ENCODE measurements at places on chromosomes 12 and 14. TPM values are rescaled to one million over a fixed set of nuclear protein-coding genes. Genes with fewer than 3 reads are reported as not detected.

DNA sequence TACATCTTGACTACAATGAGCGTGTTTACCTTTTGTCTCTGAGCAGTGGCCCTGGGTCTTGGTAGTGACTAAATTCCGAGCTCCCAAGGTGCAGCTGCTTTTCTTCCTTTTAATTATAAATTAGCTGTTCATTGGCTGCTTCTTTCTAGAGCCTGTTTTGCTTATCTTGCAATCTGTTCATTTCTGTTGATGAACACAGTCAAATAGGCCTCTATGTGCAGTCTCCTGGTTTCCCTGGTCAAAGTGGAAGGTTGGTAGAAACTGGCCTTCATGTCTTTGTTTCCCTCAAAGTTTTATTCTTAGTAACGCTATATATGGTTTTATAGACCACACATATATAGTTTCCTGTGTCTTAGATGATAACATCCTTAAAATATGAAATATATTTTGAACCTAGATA lies 94.1 kb downstream of the DUSP16 start:
- DNase-seq, result no peak

DNA sequence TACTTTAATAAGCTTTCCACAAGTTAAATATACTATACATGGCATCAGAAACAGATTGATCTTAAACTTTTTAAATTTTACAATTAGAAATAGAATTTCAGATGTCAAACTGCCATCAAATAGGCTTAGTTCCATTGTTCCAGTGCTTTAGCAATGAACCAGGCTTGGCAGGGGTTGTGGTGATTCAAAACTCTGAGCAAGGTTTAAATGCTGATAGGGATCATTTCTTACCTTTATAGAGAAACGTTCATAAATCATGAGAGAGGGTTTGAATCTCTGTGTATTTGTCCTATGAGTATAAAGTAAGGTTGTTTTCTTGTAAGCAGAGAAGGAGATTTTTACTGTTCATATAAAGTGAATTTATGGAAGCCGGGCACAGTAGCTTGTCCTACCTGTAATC lies 794.5 kb upstream of the TBX3 start:
- no peak for DNase-seq

GRCh38 chr12:130787445-130788410 lies 51.3 kb downstream of the STX2 start:
- no peak for DNase-seq

- DNase-seq, result no peak
Measured at GRCh38 chr14:51732494-51733112, 80.9 kb downstream of the FRMD6 start.

Gene SIRT4
- total RNA-seq, result 3.6 TPM

GRCh38 chr14:87063181-87063580 lies 929.8 kb downstream of the GALC start:
- DNase-seq, result no peak

Gene RPL41
- total RNA-seq, result 3,051 TPM

- DNase-seq, result no peak
Measured at GRCh38 chr14:56751471-56751870, 58.8 kb downstream of the OTX2 start.

Gene FAM90A1
- 0.34 TPM for total RNA-seq

DNA sequence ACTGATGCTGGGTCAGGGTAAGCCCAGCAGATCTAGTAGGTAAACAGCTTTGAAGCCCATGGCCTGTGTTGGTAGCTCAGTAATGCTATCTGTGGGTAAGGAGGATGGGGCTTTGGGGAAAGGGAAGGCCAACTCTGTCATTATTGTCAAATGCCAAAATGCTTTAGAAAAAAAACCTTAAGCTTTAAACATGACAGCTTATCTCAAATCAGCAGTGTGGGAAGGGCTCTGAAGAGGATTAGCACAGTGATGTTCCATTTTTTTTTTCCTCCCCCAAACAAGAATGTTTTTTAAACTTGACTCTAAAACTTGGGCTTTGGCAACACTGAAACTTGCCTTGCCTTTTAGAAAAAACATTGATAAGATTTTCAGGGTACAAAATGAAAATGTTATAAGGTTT lies 11.7 kb downstream of the DAAM1 start:
- no peak for DNase-seq

Gene SYT10
- not detected for total RNA-seq

DNA sequence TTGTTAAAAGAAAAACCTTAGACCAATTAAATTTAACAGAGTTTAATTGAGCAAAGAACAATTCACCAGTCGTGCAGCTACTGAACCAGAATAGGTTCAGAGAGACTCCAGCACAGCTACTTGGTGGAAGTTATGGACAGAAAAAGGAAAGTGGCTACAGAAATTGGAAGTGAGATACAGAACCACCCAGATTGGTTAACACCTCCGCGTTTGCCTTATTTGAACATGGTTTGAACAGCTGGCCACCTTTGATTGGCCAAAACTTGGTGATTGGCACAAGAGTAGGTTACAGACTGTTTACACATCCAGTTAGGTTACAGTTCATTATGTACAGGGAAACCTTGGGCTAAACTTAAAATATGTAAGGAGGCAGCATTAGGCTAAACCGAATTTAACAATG lies 54.9 kb downstream of the SRGAP1 start:
- no peak for DNase-seq

- DNase-seq, result no peak
Measured at GRCh38 chr12:124006085-124006845, 33.2 kb downstream of the ZNF664 start.

DNA sequence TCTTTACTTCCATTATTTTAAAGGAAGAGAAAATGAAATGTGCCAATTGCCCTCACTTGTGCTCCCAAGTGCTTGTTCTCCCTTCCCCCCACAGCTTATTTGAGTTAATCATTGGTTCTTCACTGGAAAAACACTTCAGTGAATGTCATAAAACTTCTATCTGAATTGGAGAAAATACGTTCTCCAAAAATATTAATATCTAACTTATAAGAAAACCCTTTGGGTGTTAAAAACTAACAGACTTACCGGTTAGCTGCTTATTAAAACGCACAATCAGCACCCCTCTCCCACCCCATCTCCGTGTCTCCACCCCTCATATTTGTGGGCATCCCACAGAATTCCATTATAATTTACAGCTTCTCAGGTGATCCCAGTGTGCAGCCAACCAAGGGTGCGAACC lies 31.7 kb downstream of the PLEKHA5 start:
- no peak for DNase-seq

Gene RD3L
- not detected for total RNA-seq

DNA sequence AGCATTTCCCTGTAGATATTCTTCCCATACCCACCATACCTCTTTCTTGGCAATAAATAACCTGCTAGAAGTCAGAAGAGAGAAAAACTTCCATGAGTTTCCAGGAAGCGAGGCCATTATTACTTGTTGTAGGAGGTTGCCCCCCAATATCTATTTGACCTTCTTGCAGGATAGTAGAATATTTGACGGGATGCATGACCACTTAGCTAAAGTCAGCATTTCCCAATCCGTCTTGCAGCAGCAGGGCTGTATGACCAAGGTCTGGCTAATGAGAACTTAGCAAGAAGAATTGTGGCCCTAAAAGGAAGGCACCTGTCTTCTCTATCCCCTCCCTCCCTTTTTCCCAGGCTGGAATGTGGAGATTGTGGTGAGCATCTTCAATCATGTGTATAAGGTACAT lies 51.5 kb downstream of the NINJ2 start:
- DNase-seq, result peak; percentile 14

GRCh38 chr14:90179809-90180779 lies 76.3 kb upstream of the PSMC1 start:
- DNase-seq, result no peak

Gene CNIH1
- total RNA-seq, result 159 TPM

- no peak for DNase-seq
Measured at GRCh38 chr12:111672822-111673381, 12.9 kb downstream of the BRAP start.

Gene TRIP11
- total RNA-seq, result 43.4 TPM
